A549 treated with CpdA at 1 μM for 4 hours (cell line): ENCODE measurements at places on chromosomes 4 and X. TPM values are rescaled to one million over a fixed set of nuclear protein-coding genes. Genes with fewer than 3 reads are reported as not detected.

CPLX1 gene
- total RNA-seq: 0.57 to 0.93 TPM (median 0.69 TPM) in 5 replicates

EIF2S3 gene
- total RNA-seq: 131 to 231 TPM (median 139 TPM) in 5 replicates

C1QTNF7 gene
- total RNA-seq: not detected in 5 replicates

ADH1A gene
- not detected in 5 replicates for total RNA-seq

FOXP3 gene
- total RNA-seq: 0.12 to 0.19 TPM (median 0.17 TPM) in 5 replicates

CFAP47 gene
- not detected in 5 replicates for total RNA-seq

SMAD1 gene
- 10.2 to 11.2 TPM (median 10.8 TPM) in 5 replicates for total RNA-seq

CNKSR2 gene
- 2.3 to 4.3 TPM (median 2.8 TPM) in 5 replicates for total RNA-seq

SMIM10L2A gene
- total RNA-seq: 0.10 to 0.30 TPM (median 0.17 TPM) in 5 replicates

SH2D1A gene
- total RNA-seq: not detected in 5 replicates

DCAF8L1 gene
- not detected in 5 replicates for total RNA-seq

RAB39B gene
- total RNA-seq: 0.62 to 1.1 TPM (median 0.73 TPM) in 5 replicates

ELF4 gene
- total RNA-seq: 29.8 to 35.2 TPM (median 32.8 TPM) in 5 replicates

BEX4 gene
- 1.6 to 2.8 TPM (median 1.7 TPM) in 5 replicates for total RNA-seq

CCSER1 gene
- total RNA-seq: not detected in 5 replicates

ADAMTS3 gene
- 0.01 TPM in 1 of 5 replicates, not detected in the others for total RNA-seq

CFAP99 gene
- total RNA-seq: 0.07 to 0.08 TPM in 2 of 5 replicates, not detected in the others

MAGEB10 gene
- total RNA-seq: not detected in 5 replicates

PCDH19 gene
- total RNA-seq: 0.02 to 0.06 TPM (median 0.05 TPM) in 5 replicates

HSFX4 gene
- total RNA-seq: not detected in 5 replicates
